ENCODE measurements at places on chromosomes 3 and 15.

DNA sequence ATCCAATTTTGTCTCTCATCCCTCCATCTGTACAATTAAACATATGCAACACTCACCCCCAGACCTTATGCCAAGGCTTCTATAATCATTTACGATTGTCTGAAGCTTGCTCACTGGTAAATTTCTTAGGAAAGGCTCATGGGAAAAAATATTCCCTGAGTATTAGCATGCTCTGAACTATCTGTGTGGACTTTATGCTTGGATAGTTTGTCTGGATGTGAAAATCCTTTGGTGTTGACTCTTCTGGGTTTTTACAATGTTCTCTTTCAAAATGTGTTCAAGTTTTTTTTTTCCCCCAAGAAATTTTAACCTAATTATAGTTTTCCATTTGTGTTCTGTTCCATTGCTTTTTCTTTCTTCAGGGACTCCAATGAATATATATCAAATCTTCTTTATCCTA, 19.9 kb upstream of the TTBK2 start:
- no peak for DNase-seq

DNA sequence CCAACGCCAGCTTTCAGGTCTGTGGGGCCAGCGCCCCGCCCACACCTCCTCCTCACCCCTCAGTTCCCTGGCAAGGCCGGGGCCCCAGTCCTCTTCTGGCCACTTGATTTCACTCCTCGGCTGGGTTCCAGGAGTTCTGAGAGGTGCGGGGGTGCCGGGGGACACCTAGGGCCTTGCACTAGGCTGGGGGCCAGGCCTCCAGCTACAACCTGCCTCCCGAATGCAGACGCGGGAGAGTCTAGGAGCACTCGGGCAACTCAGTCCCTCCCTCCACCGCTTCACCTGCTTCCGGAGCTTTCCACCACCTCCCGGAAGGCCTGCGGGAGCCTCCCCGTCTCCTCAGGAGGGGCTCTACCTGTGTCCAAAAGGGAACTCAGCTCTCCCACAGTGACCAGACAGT, 35.6 kb downstream of the TNK2 start:
- DNase-seq = no peak

DNA sequence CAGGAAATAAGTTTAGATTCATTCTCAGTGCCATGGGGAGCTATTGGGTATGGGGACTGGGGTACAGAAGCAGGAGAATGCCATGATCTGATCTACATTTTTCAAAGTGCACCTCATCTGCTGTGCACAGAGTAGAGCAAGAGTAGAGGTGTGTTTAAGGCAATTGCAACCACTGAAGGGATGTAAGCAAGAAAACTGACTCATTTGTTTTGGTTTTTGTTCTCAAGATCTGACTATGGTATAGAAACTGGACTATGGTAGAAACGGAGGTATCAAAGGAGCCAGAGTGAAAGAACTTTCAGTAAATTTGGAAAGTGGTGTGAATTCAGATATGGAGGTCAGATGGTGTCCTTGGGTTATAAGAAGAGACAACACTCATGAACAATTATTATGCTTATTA, 86.2 kb upstream of the CMSS1 start:
- no peak for DNase-seq

DNA sequence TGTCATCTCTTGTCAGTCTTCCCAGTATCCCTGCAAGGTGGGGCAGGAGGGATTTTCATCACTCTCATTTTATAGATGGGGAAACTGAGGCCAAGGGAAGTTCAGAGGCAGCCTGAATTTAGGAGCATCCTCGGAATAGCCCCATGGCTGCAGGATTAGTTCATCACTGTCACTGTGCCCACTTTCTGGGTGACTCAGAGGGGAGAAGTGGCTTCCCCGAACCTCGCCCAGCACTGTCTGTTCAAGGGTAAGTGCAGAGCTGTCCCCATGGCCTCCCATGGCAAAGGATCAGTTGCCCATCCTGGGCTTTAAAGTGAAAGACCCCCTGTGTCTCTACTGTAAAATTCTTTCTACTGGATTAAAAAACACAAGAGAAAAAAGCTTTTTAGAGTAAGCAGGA, 60.0 kb upstream of the SEC13 start:
- DNase-seq = no peak

GRCh38 chr3:112889357-112889756, 42.7 kb upstream of the CD200R1L start:
- no peak for DNase-seq

- no peak for DNase-seq
These were observed 210.0 kb downstream of the MYRIP start for GRCh38 chr3:40019376-40019775.

DNA sequence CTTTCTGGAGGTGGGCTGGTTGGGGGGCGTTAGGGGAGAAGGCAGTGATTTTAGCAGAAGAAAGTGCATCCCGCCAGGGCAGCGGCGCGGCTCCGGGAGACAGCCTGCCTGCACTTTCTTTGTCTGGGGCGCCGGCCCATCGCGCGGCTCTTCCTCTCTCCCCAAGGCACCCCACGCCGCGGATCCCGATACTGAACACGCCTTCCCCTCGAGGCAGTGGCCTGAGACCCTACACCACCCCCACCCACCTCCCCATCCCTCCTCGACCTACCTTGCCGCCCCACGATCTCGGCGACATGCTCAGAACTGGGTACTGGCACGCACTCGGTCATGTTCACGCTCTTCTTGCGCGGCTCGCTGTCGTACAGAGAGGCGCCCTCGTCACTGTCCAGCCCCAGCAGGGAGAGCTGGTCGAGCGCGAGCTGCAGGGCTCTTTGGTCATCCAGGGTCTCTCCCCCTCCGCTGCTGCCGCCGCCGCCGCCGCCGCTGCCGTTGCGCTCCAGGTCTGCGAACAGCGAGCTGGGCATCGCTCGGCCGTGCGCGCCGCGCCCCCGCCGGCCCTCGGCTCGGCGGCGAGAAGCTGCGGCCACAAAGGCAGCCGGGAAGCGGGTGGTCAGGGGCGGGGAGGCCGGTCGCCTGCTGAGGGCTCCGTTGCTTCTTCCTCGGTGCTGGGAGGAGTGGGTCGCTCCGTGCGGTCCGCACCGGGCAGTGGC, 483 bp downstream of the MEX3B start:
- DNase-seq = peak; percentile 51

GRCh38 chr15:32834156-32834555, 116.4 kb downstream of the GREM1 start:
- DNase-seq = no peak

DNA sequence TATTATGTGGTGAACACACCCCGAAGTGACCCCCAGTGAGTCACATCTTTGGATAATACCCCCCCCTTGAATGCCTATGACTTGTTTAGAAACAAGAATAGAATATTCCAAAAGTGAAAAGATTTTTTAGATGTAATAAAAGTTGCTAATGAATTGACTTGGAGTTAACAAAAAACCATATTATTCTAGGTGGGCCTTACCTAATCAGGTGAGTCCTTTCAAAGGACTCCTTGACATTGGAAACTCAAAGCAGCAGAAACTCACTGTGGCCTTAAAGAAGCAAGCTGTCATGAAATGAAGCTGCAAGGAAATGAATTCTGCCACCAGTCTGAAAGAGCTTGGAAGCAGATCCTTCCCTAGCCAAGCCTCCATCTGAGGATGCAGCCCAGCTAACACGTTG, 10.9 kb upstream of the ISL2 start:
- no peak for DNase-seq

DNA sequence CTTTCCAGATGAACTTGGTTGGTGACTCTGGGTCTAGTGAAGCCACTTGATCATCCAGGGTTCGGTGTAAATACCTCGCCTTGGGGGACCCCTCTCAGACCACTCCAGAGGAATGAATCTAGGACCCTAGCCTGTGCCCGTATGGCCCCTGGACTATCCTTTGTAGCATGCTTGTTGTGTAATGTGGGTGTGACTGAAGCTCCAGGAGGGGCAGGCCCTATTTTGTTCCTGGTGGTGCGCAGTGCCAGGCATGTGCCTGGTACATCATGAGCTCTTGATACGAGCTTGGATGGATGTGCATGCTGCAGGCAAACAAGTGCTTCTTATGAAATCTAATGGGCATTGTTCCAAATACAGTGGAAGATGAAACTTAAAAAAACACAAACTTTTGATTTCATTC, 82.8 kb downstream of the EBLN2 start:
- DNase-seq = no peak

DNA sequence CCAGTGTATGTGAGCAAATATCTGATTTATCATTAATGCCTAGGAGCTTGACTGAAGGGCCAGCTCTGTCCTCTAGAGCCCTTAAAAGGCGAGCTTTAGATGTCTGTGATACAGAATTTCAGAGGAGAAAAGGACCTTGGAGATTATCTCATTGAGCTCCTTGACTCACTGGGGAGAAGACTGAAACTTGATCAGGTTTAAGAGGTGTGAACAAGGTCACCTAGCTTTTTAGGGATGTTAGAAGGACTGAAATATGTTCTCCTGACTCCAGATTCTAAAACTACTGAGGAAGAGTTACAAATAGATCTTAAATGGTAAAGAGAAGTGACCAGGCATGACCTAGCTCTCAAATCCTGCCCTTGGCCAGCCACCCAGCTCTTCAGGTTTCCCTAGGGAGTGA, 193.7 kb upstream of the BHLHE40 start:
- DNase-seq = no peak

- DNase-seq = no peak
These were observed 45.6 kb downstream of the PRKCI start for GRCh38 chr3:170267793-170268192.

GRCh38 chr15:88118035-88118434, 138.5 kb downstream of the NTRK3 start:
- DNase-seq = no peak

DNA sequence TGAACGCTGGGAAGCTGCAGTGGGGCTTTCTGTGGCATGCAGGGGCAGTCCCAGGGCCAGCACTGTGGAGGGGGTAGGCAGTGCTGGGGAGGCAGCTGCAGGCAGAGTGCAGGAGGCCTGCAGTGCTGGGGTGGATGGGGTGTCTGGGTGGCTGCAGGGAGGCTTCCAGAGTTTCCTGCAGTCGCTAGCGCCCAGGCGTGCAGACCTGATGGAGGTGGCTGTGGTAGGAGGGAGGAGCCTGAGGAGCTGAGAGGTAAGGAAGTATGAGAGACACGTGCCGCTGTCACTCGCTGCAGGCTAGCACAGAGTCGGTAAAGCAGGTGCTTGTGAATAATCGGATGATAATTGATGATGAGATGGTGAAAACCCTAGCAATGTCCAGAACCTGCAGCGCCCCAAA, 16.3 kb downstream of the SYNM start:
- no peak for DNase-seq

DNA sequence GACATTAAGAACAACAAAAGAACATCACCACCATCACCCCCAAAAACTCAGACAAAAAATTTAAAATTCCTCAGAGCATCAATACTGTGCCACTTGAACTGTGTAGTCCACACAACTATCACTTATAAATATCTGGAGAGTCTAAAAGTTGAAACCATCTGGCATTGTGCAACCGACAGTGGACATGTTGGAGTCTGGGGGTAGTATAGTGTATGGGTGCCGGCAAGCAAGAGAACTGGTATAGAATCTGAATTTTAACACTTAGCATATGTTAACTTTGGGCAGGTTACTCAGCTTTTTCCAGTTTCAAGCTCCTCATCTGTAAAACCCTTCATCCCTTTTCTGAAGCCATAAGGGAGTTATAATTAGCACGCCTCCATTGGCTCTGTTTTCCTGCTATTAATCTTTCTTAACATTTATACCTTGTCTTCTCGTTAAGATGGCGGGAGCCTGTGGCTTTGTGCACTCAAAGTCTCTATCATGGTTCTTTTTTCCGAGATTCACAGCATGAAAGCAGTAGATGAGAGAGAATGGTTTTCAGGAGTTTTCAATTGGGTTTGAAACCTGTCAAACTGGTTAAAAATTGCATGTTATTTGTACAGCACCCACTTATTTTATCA, 255.7 kb upstream of the TBL1XR1 start:
- DNase-seq = no peak

DNA sequence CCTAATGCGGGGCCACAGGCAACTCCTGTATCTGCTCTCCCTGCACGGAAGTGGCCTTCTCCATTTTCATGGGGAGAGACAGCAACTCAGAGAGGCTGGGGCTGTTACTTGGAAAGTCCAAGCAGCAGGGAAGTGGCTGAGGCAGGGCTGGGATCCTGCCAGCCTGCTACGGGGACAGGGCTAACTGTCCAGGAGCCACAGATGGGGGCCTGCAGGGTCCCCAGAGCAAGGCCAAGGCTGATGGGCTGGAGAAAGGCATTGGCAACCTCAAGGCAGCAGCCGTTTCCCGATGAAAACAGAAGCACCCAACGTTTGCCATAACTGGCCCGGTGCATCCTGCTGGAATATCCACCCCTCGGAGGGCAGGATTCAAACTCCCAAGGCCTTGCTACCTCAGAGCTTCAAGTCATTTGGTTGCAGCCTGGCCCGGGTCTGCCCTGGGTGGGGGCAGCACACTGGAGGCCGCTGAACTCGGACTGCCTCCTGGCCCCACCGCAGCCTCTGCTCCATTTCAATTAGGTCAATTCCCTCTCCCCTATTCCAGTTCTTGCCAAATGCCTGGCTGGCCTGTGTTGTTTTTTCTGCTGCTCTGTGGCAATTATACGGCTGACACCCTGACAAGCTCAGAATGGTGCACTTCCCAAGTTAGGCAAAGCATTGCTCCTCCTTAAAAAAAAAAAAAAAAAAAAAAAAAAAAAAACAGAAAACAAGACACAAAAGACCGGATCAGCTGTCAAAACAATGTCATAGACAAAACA, 143.5 kb downstream of the NUP210 start:
- DNase-seq = no peak

DNA sequence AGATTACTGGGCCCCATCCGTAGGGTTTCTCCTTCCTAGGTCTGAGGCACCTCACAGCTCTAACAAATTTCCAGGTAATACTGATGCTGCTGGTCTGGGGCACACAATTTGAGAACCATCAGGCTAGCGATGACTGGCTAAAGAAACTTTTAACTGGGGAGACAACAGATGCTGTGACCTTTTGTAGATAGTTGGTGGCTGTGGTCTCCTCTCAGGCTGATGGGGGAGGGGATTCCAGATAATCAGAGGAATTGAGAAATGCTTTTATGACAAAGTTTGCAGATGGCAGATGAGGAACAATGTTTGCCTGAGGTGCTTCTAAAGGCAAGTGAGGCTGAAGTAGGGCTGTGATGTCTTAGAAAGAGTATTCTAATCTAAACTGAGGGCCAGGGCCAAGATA, 13.8 kb upstream of the CCR9 start:
- DNase-seq = no peak

GRCh38 chr15:99451484-99451883, 114.3 kb upstream of the MEF2A start:
- no peak for DNase-seq

- no peak for DNase-seq
These were observed 6.0 kb upstream of the B3GNT5 start for GRCh38 chr3:183247011-183247589.

DNA sequence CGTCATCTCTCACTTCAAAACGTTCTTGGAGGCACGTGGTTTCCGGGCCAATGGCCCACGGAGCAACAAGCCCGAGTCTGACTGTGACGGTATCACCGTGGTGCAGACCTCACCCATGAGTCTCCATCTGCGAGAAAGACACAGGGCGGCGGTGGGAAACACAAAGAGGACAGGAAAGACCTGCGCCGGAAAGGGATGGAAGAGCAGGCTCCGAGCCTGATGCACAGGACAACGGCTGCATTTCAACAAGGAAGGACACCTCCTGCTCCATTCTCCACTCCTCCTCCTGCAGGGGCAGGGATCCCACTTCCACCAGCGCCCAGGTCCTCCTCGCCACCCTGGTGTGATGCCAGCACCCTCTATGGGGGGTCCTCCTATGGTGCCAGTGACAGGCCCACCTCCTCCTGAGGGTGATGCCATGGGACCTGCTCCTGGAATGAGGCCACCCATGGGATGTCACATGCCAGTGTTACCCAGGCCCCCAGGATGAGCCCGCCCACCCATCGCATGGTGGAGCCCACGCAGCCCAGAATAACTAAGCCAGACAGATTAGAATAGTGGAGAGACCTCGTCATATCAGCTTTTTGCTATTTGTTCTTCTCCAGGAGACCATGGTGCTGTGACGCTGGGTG, 73.0 kb upstream of the PCSK6 start:
- DNase-seq = no peak

Measured in NCI-H2227 treated with DMSO at 0.1 percent for 48 hours (cell line).